ENCODE measurements at places on chromosomes 12 and 14. TPM values are rescaled to one million over a fixed set of nuclear protein-coding genes. Genes with fewer than 3 reads are reported as not detected.

Gene MIP
- not detected for total RNA-seq

Gene NFATC4
- total RNA-seq, result 2.7 TPM

- no peaks in the 10 kb centered on the region for H3K4me1 ChIP-seq
- H3K4me3 ChIP-seq, result no peak overlapping the region
- no peaks in the 10 kb centered on the region for H3K36me3 ChIP-seq
Measured at GRCh38 chr12:106018286-106018685, 120.5 kb downstream of the NUAK1 start.

Gene KRT3
- total RNA-seq, result not detected

All from psoas muscle (tissue), 8 donors.